AG08396 (cell line): ENCODE measurements at places on chromosomes 2 and 18.

GRCh38 chr2:197294260-197294659 lies 16.3 kb downstream of the ANKRD44 start:
- no peak for DNase-seq

DNA sequence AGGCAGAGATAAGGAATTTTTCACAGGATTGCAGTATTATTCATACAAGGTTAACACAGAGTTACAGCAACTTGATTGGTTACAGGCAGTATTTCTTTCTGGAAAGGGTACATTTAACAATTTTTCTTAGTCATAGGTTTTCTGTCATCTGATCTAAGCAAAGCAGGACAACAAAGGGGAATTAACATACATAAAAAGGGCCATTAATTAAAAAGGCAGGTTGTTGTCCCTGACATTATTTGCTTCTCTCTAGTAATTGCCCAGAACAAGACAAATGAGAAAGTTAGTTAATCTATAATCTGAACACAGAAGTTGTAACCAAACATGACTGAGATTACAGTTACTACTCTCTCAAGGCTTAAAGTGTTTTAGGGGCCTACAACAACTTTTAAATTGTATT lies 291.4 kb upstream of the LRRTM4 start:
- no peak for DNase-seq

DNA sequence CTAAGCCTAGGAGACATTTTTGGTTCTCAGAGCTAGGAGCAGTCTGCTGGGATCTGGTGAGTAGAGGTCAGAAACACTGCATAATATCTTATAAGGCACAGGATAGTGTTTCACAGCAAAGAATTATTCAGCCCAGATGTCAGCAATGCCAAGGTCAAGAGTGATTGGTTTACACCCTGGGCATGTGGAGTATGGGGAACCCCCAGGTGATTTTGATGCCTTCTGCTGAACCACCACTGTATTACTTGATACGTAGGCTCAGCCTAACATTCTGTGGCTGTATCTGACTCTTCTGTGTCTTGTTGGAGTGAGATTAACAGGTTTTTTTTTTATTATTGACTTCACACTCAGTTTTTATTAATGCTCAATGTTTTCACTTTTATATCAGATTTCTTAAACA lies 6.0 kb downstream of the DDX18 start:
- DNase-seq, result no peak

DNA sequence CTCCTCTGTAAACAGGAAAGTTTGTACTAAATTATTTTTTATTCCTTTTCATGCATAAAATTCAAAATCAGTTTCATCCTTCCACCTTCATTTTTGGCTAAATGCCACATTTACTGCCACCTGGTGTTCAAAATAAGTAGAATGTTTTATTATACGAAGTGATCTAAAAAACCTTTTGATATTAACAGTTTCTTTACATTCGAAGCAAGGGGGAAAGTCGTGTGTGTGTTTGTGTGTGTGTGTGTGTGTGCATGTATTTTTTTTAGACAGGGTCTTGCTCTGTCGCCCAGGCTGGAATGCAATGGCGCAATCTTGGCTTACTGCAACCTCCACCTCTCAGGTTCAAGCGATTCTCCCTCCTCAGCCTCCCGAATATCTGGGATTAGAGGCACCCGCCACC lies 9.0 kb upstream of the SCN9A start:
- DNase-seq, result no peak

- peak; percentile 8 for DNase-seq
Observed at GRCh38 chr2:223488814-223489213, 113.3 kb downstream of the SCG2 start.

DNA sequence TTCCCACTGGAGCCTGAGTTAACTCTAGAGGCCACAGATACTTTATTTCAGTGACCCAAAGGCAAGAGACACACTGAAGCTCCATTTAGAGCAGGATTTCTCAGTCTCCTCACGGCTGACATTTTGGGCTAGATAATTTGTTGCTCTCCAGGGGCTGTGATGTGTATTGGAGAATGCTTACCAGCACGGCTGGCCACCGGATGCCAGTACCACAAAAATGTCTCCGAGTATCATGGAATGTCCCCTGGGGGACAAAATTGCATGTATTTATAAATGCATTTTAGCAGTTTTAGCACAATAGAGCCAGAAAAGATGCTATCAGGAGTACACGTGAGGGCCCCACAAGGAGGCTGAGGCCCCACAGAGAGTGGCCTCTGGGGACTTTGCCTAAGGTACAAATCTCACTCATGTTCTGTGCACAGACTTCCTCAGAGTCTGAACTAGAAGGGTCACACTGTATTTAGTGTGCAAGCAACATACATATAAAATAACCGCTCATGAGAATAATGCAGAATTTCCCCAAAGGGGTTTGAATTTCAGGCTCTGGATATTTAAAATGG lies 20.5 kb upstream of the DCC start:
- no peak for DNase-seq

DNA sequence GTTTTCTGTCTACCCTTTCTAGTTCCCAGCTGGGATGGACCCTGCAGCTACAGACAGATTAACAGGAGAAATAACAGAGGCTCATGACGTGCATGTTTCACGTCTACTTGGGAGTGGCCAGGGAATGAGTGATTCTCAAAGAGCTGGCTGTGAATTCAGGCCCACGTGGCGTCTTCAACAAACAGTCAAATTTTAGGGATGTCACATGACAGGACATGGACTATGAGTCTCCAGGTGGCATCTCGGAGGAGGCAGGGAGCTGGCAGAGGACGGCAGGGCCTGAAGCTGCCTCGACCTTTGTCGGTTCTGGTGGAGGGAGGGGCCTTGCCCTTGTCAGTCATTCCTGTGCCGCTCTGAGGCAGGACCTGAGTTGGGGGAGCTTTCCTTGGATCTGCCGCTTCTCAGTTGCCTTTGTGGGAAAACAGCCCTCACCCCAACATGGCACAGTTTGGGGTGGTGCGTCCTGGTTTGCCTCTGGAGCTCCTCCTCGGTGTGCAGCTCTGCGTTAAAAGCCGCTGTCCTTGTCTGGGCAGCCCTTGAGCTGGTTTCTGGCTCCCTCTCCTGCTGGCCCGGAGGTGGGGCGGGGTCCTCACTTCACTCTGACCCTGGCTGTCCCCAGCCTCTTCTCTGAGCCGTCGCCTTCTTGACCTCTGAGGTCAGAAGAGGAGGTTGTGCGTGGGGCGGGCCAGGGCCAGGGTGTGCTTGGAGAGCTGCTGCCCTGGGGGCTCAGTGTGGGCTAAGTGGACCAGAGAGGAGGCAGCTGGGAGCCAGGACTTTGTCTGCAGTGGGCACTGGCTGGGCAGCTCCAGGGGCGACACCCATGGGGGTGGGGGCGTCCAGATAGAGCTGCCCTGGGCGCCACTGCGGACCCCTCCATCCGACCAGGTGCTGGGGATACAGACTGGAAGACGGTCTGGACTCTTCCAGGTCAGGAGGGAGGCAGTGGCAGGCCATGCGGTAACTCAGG lies 12.1 kb upstream of the GAL3ST2 start:
- no peak for DNase-seq

- DNase-seq, result no peak
Observed at GRCh38 chr2:215577356-215577755, 141.5 kb upstream of the FN1 start.

- no peak for DNase-seq
Observed at GRCh38 chr2:202193881-202194353, 44.5 kb downstream of the SUMO1 start.

DNA sequence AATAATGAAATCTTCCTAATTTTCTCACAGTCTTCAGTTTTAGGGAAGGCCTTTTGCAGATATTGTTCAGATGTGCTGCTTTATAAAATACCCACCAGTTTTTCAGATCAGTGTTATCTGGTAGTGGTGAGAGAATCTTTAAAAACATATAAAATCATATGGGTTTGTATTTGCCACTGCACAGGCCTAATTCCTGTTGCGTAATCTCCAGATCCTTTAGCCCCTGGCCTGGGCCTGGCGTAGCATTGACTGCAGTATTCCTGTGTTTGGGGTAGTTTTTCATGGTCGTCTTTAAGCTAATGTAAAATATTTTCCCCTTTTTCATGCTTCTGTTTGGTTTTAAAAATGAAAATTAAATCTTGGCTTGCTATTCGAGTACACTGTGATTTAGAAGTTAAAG lies 43.2 kb downstream of the TSHZ1 start:
- DNase-seq, result no peak

- no peak for DNase-seq
Observed at GRCh38 chr18:40534723-40535122, 1420.3 kb upstream of the PIK3C3 start.
